CD4-positive, alpha-beta T cell treated with Interleukin-4 for 4 hours (primary cell): ENCODE measurements at places on chromosomes 2 and 18.

DNA sequence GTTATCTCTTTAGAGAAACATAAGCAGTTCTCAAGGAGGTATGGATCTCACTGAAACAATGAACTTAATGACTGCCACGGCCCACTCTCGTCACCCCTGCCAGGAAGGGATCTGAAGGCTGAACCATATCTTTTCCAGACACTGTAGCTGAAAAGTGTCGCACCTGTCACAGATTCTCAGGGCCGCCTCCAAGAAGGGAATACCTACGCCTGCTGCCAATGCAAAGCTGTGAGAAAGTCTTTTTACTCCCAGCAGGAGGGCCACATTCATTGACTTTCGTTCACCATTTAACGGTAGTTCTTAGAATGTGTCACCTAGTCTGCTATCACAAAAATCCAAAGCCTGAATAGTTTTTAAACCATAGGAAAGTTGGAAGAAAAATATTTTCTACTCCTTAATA lies 66.7 kb upstream of the SH3BP4 start:
- DNase-seq = no peak

- DNase-seq = no peak
Measured at GRCh38 chr18:10235661-10235952, 218.8 kb upstream of the APCDD1 start.

GRCh38 chr2:68366083-68366560 lies 1.0 kb downstream of the PLEK start:
- peak; percentile 39 for DNase-seq

DNA sequence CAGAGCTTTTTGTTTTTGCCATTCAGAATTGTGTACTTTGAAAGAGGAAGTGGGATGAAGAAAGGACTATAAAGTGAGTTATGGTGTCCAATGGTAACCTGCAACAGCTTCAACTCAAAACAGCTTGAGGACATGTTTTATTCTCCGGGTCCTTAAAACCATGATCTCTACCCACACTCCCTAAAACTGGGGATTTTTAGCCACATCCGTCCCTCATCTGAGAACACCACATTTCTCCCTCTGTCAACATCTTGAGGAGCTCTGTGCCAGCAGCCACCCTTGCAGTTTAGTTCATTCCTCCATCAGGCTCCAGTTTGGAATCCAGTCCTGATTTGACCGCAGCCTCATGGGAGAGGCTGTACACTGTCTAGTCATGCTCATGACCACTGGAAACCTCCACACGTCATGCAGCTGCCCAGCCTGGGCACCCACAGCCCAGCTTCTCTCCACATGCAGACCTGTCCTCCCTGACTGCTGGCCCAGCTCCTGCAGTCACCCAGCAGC lies 62.6 kb downstream of the C18orf63 start:
- DNase-seq = peak; percentile 5

DNA sequence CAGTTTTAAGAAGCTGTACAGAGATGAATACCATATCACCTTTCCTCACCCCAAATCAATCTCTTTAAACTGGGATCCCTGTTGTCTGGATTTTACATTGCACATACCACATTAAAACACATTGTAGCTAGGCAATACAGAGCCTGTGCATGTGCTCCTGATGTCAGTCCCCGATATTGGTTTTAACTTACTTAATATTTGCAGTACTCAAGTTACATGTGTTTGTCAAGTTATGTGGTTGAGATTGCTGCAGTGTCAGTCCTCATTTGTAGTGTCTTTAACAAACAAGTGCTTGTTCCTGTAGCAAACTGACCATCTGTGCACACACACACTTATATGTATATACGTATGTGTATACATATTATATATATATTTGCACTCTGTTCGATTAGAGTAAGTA lies 10.4 kb upstream of the UBE2E3 start:
- DNase-seq = no peak

DNA sequence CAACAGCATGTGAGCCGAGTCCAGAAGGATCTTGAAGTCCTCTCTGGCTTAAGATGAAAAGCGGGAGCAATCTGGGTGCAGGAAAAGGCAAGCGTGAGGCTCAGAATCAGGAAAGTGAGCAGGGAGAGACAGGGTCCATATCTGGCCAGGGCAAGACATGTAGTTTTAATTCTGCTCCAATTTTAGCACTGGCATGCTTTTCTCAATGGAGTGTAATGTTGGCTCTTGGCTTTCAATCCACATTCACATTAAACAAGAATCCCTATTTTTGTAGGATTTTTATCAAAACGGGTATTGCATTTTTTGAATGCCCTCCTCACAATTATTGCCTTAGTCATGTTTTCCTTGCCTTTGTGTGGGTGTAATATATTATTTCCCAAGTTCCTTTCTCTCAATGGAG lies 6.0 kb downstream of the SPATA3 start:
- no peak for DNase-seq

- DNase-seq = no peak
Measured at GRCh38 chr2:184859187-184859586, 260.9 kb downstream of the ZNF804A start.

GRCh38 chr2:223433461-223433860 lies 168.7 kb downstream of the SCG2 start:
- no peak for DNase-seq

DNA sequence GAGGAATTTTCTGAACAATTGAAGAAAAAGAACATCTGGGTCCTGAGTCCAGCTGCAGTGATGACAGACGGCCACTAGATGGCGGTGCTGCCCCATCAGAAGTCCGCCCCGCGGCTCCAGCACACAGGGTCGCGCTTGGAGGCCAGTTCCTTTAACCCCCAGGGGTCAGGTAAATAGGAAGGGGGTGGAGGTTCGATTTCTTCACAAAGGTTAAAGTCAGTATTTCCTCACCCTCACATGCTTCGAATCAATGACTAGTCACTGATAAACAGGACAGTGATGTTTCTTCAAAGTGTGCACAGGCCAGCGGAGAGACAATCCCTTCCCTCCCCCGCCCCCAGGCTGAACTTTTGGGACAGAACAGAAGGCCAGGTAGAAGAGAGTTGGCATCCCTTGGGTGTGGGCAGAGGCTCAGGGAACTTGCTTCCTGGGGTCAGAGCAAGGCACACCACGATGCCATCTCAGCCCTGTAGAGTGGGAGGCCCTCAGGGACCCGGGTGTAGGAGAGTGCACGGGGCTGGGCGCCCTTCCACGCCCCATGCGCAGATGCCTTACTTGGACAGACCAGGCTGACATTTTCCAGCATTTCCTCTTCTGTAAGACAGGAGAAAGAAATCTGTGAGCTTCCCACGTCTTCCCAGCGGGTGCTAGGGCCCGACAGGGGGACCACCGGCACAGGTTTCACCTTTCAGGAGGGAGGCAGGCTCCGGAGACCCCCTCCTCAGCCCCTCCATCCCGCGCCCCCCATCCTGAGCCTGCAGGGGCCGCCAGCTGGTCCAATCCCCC lies 722 bp downstream of the APOB start:
- DNase-seq = peak; percentile 50
